Posterior vena cava (tissue), 2 donors: ENCODE measurements at places on chromosomes 3 and 15.
A peak's percentile ranks its signal among the peaks of the same experiment; 100 is the strongest.

DNA sequence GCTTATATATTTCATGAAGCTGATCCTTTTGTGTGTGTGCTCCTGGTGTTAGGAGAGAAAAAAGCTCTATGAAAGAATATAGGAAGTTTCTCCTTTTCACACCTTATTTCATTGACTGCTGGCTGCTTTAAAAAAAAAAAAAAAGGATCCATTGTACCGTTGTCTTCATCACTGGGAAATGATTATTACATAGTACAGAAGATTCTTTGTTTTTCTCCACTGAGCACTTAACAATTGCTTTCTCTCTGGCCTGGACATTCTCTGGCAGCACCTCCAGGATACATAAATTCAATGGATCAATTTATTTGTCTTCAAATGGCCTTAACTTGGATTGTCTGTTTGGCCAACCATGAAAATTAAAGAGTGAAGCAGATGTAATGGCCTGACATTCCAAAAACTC is 37.2 kb downstream of the DPH3 start:
- DNase-seq, result no peak

DNA sequence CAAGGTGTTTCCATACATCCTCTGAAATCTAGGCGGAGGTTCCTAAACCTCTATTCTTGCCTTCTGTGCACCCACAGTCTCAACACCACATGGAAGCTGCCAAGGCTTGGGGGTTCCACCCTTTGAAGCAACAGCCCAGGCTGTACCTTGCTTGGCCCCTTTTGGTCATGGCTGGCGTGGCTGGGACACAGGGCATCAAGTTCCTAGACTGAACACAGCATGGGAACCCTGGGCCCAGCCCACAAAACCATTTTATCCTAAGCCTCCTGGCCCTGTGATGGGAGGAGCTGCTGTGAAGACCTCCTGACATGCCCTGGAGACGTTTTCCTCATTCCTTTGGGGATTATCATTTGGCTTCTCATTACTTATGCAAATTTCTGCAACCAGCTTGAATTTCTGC is 739.0 kb upstream of the NECTIN3 start:
- DNase-seq, result peak; percentile 52

GRCh38 chr15:84103345-84103744 is 132.2 kb upstream of the GOLGA6L4 start:
- no peak for DNase-seq

DNA sequence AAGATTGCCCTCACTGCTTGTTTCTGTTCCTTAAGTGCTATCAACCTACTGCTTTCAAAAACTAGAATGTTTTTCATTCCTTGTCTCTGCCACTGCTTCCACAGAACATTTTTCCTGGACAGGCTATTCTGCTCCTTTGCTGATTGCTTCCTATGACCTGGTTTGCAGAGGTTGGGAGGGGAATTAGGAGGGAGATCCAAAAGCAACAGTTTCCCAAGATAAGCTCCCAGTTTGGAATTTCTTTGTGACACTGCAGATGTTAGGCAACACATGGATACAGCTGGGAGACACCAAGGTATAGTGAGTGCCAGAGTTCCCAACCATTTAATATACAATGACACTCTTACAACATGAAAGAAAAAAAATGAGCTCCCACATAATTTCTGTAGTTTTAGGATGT is 1036.5 kb downstream of the ROBO2 start:
- no peak for DNase-seq

DNA sequence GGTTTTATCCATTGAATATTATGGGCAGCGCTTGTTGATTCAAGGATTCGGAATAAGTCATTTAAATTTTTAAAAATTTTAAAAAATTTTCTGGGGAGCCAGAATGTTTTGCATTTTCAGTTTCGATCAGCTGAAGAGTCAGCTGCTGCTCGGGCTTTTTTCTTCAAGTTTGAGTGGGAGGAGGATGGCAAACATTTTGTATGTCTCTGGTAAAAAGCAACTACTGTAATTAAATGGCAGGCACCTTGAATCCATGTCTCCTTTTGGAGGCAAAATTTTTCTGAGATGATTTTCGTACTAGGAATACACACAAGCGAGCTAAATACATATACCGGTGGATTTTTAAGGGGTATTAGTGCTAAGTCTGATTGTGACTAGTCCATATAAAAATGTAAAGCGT is 612 bp downstream of the C3orf38 start:
- DNase-seq, result no peak

DNA sequence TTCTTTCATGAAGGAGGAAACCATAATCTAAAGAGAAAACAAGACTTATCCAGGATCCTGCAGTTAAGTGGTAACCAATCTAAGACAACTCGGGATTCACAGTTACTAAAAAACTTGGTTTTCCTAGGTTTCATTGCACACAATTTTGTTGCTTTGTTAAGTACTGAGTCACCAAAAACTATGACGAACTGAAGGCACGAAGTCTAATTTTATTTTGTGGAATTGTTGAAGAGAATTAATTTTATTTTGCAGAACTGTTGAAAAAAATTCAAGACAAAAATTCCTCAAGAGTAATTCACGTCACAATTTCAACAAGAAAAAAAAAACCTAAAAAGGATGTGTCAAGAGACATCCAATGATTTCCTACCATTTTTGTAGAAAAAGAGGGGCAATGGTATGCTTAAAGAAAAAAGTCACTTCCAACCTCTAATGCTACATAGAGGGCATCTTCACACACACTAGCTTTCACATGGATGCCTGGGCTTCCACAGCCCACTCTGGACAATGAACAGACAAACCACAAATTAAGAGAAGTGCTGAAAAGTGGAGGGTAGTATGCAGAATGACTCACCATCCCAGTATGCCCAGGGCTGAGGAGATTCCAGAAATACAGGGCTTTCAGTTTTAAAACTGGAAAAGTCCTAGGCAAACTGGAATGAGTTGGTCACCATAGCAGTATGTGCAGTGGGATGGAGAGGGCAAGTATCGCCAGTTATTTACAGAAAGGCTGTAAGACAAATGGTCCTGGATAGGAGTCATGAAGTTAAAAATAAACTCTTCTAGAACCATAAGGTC is 29.2 kb downstream of the PLOD2 start:
- no peak for DNase-seq

DNA sequence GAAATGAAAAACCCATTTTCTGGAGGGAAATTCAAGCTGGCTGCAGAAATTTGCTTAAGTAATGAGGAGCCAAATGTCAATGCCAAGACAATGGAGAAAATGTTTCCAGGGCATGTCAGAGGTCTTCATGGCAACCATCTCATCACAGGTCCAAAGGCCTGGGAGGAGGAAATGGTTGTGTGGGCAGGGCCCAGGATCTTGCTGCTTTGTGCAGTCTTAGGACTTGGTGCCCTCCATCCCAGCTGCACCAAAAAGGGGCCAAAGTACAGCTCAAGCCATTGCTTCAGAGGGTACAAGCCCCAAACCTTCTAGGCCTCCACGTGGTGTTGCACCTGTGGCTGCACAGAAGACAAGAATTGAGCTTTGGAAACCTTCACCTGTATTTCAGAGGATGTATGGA is 59.3 kb downstream of the POMGNT2 start:
- no peak for DNase-seq

DNA sequence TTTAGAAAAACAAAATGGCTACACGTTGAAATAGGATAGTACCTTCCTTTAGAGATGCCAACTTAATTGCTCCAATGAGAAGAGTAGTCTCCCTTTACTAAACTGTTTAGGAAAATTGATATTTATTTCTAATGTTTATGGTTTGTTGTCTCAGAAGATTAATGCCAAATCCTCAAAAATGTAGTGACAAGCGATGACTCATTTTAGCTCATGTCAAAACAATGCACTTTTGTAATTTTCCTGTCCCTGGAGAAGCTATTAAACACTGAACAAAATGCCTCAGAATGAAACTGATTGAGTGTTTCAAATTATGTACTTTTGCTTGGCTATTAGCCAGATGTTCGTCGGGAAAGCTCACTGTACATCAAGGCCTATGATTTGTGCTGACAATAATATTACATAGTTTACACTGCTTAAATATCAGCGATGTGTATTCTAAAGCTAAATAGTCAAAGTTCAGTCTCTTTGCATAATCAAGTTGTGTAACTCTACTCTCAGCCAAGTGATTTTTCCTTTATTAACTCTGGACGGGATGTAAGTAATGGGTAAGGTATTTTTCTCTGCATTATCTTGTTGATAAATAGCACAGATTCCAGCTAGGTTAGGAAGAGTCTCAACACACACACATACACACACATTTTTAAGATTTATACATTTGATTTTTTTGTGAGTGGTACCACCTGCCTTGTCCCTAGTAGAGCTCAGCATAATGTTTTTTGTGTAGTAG is 83.7 kb downstream of the CMSS1 start:
- DNase-seq, result no peak

GRCh38 chr3:171781711-171782127 is 28.6 kb downstream of the PLD1 start:
- DNase-seq, result no peak

DNA sequence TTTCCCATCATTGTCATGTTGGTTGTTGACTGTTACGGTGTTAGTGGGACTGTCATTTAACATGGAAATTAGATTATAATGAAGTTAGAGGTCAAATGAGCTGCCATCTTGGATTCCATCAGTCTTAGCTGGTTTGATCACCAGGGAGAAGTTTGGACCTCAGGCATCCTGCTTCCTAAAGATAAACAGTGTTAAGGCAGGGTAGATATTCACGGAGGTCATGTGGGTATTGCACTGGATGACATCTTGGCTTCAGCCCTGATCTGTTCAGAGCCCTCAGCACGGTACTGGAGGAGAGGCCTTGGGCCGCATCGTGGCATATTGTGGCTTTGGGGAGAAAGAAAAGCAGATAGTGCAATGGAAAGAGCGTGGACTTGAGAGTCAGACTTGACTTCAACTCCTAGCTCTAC is 11.1 kb upstream of the MUC20 start:
- DNase-seq, result no peak

GRCh38 chr3:71987089-71987735 is 202.3 kb upstream of the PROK2 start:
- no peak for DNase-seq

GRCh38 chr15:80464951-80465625 is 60.9 kb downstream of the ARNT2 start:
- no peak for DNase-seq
